ENCODE measurements at places on chromosomes 1 and 21.

GRCh38 chr1:8136766-8137165 is 110.7 kb upstream of the ERRFI1 start:
- no peak for DNase-seq

- DNase-seq: no peak
Measured at GRCh38 chr1:61313906-61314422, 231.6 kb downstream of the NFIA start.

DNA sequence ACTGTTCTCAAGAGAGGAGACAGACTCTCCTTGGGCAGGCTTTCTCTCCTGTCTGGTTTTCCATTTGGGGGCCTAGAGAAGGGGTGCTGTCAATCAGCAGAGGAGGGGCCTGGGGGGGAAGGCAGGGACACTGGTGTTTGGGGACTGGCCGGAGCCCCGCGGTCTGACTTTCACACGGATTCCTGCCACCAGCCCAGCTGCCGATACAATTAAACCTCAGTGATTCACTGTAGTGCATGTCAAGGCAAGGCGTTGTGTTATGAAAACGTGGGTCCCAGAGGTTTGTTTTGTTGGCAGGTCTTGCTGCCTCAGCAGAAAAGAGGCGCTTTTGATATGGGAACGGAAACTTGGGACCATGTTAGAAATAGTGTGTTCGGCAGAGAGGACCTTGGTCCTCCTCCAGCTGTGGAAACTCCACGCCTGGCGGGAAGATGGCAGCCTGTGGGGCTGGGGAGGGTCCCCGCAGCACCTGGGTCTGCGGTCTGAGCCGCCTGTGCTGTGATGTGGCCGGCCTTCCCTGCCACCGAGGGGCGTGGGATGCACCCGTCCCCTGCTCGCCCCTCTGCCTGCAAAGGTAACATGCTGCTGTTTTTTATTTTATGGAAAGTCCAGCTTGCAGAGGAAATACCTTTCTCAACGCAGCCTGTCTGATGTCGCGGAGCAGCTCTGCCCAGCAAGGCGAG is 47.6 kb downstream of the SPSB1 start:
- DNase-seq: no peak

GRCh38 chr1:92989936-92990583 is 28.8 kb upstream of the DIPK1A start:
- DNase-seq: no peak

- peak; percentile 42 for DNase-seq
Measured at GRCh38 chr1:197924516-197925123, 7.4 kb downstream of the LHX9 start.

- DNase-seq: no peak
Measured at GRCh38 chr1:177849579-177850290, 120.1 kb downstream of the SEC16B start.

GRCh38 chr1:59678493-59679228 is 136.1 kb upstream of the HOOK1 start:
- DNase-seq: peak; percentile 28

DNA sequence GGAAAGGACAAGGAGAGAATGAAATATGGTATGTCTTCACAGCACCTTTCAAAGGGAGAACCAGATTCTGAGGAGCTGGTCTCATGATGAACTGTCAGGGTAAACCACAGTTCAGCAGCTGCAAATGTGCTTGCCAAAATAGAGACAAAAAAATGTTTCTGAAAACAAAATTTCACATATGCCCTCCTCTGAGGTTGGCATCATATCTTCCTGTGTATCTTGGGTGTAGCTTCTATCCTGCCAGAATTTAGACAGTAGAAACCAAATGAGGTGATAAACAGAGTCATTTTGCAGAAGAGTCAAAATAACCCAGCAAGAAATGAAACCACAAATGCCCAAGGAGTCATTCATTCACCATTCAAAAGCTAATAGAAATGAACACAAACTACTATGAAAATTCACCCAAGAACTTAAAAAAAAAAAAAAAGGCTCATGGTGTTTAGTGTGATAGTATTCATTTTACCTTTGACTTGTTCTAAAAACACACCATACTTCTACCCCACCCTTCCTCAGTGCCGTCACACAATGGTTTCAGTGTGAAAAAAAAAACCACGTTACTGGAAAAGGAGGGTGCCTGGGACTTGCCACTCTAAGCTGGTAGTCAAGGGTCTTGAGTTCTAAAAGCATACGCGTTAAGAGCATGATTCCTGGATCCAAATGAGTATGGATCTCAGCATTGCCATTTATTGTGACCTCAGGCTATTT is 18.5 kb downstream of the SELL start:
- DNase-seq: no peak

GRCh38 chr21:28687586-28687985 is 305.1 kb downstream of the LTN1 start:
- no peak for DNase-seq

- no peak for DNase-seq
Measured at GRCh38 chr1:30701258-30701633, 22.1 kb downstream of the MATN1 start.

- no peak for DNase-seq
Measured at GRCh38 chr1:214524824-214525223, 26.6 kb downstream of the PTPN14 start.

- DNase-seq: no peak
Measured at GRCh38 chr1:188062456-188062855, 1233.7 kb downstream of the PLA2G4A start.

DNA sequence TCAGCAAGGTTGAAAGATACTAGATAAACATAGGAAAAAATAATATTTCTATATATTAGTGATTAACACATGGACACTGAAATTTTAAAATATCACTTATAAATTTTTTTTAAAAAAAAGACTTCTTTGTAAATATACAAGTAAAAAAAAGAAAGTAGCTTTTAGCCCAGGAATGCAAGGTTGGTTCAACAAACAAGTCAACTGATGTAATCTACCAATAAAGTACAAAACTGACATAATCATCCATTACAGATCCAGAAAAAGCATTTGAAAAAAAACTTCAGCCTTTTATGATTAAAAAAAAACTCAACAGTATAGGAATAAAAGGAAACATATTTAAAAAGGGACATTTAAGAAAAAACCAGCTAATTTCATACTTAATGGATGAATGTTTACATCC is 48.4 kb downstream of the TRMT1L start:
- DNase-seq: no peak

GRCh38 chr1:212133319-212133718 is 97.8 kb downstream of the DTL start:
- no peak for DNase-seq

DNA sequence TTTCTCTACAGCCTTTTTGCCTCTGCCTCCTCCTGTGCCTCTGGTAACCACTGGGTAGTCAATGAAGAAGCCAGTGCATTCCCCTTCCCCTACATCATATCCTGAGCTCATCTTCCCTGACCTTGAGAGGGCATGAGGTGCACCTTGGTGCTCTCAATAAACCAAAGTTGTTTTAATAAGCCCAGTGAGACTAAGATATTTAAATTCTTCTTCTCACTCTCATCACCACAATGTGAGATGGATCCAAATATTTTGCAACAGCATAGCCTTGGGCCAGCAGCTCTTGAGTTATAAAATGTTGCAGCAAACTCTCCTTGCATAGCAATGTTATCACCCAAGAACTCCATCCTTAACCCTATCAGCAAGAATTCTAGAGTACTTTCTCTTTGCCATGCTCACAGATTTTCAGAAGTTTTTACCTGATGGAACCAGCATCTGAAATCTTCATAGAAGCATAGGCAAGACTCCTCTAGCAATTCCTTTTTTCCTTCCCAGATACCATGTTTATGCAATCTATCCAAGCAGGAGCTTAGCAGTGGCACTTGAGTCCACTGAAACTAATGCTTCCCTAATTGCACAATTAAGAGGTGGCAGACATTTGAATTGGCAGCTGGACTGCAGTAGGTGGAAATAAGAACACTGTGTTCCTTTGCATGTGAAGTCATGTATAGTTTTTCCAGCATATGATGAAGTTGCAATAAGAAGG is 36.8 kb downstream of the CDC7 start:
- DNase-seq: no peak

DNA sequence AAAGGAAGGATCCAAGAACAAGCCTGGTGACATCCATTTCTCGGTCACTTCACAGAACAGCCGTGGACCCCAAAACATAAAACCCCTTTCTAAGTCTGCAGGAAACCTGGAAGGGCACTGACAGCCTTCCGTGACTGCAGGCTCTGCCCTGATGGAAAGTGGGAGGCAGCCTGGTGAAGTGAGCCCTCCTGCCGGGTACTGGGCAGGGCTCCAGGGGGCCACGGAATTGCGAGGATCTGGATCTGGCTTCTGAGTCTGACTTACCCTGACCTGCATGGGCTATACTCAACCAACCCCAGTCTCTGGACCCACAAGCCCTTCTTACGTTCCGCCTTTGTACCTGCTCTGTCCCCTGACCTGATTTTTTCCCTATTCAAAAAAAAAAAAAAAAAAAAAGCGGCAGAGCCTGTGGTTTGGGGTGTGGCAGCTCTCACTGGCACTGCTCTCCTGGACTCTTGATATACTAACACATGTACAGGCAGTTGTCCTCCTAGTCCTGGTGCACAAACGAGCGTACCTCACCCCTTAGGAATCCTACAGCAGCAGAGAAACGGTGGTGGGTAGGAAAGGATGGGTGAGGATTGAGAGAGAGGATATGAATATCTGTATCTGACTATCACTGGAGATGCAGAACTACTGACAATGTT is 82.9 kb downstream of the BEND5 start:
- DNase-seq: no peak

GRCh38 chr1:54649921-54650320 is 8.3 kb downstream of the MROH7 start:
- DNase-seq: no peak

GRCh38 chr1:49051647-49052046 is 275.0 kb upstream of the BEND5 start:
- DNase-seq: peak; percentile 90

DNA sequence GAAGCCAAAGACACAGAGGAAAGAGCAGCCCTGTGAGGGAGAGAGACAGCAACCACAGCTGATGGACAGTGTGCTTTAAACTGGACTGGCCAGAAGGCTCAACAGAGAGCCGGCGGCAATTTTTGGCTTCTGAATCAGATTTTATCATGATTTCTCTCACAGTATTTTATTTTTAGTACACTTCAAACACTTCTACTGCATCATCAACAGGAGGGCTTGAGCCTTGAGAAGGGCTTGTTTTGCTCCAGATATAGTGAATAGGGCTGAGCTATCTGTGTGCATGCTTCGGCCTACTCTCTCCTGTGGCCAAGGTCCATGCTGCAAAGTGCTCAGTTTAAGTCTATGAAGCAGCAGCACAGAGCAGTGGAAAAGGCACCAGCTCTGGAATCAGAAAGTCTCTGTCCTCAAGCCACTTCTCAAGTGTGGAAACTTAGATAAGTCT is 33.3 kb downstream of the ADCY10 start:
- DNase-seq: no peak

GRCh38 chr21:42722808-42723473 is 69.5 kb downstream of the PDE9A start:
- DNase-seq: no peak

DNA sequence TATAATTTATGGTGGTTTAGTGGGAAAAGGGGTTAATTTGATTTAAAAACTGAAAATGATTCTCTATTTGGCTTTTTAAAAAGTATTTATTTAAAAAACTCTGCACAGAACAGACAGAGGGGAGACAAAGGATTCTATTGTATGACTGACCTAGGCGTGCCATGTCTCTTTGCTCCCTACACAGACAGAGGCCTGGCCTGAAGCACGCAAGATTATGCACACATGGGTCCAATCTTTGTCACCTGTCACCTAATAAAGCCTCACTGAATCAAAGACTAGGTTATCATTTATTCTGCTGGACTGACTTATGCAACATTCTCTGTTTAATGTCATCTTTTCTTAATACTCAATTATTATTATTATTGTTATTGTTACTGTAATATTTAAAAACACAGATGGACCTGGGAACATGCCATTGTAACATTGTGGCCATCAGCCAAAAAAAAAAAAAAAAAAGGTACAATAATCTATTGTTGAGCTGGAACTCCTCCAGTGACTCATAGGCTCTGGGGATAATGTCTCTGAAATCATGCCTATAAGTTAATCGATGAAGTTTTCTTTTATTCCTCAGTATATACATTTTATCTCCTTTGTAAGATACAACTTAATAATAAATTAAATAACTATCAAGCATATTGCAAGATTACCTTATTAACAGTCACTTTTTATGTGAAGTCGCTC is 112.1 kb downstream of the RUNX1 start:
- no peak for DNase-seq

- peak; percentile 5 for DNase-seq
Measured at GRCh38 chr21:28257276-28257675, 735.4 kb downstream of the LTN1 start.

DNA sequence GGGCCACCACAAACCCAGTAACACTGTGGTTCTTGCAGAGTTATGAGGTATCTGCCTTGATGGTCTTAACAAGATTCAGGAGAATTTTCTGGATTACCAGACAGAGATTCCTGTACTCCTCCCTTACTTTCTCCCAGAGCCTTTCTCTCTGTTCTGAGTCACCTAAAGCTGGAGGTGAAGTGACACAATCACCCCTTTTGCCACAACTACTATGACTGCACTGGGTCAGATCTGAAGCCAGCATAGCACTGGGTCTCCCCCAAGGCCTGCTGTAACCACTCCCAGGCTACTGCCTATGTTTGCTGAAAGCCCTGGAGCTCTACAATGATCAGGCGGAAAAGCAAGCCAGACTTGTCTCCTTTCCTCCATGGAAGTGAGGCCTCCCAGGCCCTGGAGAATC is 156.7 kb upstream of the NEGR1 start:
- no peak for DNase-seq

GRCh38 chr1:61461406-61462384 is 263.2 kb downstream of the TM2D1 start:
- DNase-seq: no peak

GRCh38 chr1:157978586-157979403 is 14.7 kb upstream of the KIRREL1 start:
- DNase-seq: no peak

- DNase-seq: no peak
Measured at GRCh38 chr21:38664841-38665240, 140.9 kb upstream of the ETS2 start.

DNA sequence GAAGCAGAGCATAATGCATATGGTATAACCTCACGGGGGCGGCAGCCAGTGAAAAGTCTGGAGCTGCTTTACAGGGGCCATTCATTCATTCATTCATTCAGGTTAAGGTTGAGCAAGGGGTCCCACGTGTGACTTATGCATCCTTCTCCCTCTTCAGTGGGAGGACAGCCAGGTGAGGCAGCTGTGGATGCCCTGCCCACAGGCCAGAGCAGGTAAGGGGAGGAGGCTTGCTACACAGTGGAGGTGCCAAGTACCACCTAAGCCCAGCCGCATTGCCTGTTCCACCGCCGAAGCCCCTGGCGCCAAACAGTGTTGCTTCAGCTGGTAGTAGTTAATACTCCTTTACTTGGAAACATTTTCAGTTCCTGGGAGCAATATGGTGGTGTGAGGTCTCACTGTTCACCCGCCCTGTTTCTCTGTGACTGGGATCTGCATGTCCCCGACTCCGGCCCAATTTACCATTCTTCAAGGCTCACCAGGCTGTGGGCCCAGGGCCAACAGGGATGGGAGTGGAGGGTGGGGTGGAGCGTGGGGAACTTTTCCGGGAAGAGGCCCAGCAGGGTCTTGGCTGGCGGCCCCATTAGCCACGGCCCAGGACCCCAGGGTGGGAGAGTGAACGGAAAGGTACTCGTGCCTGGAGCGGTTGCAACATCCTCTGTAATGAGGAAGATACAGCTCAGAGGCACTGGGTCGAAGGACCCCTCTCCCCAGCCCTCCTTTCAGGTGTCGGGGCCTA is 722 bp upstream of the PODN start:
- no peak for DNase-seq
